ENCODE measurements at places on chromosomes 11 and 22.

GRCh38 chr11:10386361-10386760 lies 68.7 kb upstream of the AMPD3 start:
- DNase-seq = no peak

- no peak for DNase-seq
Observed at GRCh38 chr11:12853652-12854296, 155.3 kb upstream of the RASSF10 start.

DNA sequence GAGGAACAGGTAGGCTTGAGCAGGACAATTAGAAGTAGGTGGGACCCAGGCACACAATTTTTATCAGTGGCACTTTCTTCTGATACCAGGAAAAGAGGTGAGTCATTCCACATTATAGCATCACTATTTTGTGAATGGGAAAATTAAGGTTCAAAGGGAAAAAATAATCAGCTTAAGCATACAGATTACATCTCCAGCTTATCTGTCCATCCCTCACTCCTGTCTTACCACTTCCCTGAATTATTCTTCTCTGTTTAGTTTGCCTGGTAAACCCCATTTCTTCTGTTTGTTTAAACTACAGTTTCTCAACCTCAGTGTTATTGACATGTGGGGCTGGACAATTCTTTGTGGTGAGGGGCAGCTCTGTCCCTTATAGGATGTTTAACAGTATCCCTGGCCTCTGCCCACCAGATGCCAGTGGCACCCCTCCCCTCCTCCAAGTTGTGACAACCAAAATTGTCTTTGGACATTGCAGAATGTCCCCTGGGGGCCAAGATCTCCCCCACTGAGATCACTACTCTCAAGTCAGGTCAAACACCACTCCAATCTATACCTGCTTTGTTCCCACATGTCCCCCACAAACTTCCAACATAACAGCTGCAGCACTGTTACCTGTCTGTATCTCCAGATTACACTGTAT lies 8.5 kb upstream of the XBP1 start:
- no peak for DNase-seq

DNA sequence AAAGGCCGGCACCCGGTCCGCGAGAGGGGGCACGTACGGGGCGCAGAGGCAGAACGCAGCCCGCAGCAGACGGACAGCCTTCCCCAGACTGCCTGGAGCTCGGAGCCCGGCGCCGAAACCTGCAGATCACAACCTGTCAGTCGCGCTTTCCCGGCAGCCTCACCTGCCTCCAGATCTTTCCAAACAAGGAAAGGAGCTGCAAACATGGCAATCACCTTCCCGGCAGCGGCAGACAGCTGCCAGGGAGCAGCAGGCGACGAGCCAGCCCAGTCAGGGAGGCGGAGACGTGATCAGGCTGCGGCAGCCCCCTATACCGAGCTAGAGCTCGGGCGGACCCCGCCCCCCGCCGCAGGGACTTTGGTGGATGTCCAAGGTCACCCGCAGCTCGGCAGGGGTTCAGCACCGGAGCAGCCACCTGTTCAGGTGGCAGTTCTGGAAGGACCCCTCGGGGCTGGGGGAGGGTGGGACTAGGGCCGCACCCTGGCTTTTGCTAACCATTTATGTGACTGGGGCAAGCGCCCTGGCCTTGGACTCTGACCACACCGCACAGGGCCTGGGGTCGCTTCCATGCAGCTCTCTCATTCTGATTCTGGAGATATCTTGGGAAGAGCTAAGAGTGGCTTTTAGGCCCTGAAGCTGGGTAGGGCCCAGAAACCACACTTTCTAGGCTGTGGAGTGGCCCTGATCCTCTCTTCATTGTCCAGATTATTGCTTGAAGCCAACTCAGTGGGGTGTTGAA lies 143.8 kb downstream of the NECTIN1 start:
- no peak for DNase-seq

GRCh38 chr11:77207618-77208313 lies 79.7 kb downstream of the MYO7A start:
- DNase-seq = no peak

GRCh38 chr11:128061281-128061871 lies 526.0 kb downstream of the ETS1 start:
- DNase-seq = no peak

- DNase-seq = no peak
Observed at GRCh38 chr22:39474351-39475111, 17.7 kb downstream of the MGAT3 start.

DNA sequence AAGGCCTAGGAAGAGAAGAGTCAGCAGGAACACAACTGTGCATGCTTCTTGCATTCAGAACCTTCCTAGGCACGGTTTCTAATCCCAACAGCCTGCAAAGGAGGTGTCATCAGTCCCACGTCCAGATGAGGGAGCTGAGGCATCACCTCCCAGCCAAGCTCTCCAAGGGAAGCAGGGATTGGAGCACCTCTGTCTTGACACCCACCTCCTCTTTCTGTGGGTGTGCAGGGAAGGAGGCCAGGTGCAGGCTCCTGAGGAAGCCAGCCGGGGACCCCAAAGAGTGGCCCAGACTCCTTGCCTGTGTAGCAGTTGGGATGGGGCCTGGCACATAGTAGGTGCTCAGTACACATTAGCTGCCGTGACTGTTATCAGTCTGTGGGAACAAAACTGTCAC lies 2.0 kb downstream of the PNPLA5 start:
- peak; percentile 6 for DNase-seq

GRCh38 chr11:121478895-121479697 lies 26.3 kb upstream of the SORL1-AS1 start:
- no peak for DNase-seq

DNA sequence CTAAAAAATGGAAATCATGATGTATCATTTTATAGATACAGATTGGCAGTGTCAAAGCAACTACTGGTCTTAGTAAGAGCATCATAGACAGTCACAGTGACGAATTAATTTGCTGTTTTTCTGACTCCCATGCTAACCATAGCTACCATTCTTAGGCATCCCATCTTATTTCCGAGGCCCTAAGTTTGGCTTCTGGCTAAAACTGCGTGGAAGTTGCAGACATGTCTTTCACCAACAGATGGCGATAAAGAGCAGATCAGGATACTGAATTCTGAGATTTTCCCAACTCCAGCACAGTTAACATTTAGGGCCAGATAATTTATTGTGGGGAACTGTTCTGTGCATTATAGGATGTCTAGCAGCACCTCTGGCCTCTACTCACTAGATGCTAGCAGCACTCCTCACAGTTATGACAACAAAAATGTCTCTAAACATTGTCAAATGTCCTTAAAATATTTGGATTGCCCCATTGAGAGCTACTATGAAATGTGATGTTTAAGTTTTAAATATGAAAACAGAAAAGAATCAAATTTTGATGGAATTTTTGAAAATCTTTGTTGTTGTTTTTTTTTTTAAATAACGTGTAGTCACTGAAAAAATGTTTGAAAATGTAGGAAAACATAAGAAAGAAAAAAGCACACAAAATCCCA lies 16.3 kb downstream of the OR2AG2 start:
- DNase-seq = peak; percentile 49

DNA sequence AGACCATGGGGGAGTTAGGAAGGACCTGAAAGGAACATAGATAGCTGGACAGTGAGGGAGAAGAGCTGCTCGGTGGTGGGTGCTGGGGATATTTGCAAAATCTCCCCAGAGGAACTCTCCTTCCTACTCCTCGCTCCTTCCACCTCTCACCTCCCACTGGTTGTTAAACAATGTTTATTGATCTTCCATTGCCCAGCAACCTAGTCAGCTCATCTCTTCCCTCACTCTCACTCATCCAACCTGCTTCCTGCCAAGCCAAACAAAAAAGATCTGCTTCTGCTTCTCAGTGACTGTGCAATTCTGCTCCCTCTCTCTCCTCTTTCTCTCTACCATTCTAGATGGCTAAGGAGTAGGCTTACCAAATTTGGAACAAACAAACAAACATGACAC lies 115.0 kb downstream of the SLC1A2 start:
- DNase-seq = no peak

DNA sequence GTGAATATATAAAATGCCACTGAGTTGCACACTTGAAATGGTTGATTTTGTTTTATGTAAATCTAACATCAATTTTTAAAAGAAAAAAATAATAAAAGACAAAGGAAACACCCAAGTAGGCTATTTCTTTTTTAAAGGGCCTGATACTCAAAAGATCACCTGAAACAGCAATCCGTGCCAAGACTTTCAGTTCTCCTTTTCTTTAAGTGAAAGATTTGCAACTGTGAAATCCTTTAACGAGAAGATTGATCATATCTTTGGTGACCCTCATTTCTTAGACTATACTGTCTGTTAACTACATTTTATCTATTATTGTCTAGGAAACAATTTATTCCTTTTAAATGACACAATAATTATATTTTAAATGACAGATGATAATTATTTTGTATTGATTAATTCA lies 1841.5 kb downstream of the LRRC4C start:
- no peak for DNase-seq

DNA sequence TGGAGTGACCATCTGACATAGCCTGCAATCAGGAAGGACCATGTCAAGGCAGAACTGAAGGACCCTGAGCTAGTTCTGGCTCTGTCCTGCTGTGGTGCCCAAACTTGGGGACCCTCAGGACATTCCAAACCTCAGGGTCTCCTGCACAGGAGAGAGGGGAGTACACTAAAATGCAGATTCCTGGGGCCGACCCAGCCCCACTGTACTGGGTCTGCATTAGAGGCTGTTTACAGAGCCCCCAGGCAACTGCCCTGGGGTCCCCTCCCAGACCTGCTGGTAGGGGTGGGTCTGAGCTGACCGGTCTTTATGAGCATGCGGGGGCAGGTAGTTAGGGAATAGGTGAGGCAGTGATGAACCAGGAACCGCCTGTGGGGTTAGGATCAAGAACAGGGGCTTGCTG lies 6.8 kb downstream of the TRPM5 start:
- DNase-seq = no peak

- no peak for DNase-seq
Observed at GRCh38 chr11:107006076-107006833, 12.0 kb downstream of the GUCY1A2 start.

- no peak for DNase-seq
Observed at GRCh38 chr11:114185436-114185835, 110.8 kb upstream of the NNMT start.

DNA sequence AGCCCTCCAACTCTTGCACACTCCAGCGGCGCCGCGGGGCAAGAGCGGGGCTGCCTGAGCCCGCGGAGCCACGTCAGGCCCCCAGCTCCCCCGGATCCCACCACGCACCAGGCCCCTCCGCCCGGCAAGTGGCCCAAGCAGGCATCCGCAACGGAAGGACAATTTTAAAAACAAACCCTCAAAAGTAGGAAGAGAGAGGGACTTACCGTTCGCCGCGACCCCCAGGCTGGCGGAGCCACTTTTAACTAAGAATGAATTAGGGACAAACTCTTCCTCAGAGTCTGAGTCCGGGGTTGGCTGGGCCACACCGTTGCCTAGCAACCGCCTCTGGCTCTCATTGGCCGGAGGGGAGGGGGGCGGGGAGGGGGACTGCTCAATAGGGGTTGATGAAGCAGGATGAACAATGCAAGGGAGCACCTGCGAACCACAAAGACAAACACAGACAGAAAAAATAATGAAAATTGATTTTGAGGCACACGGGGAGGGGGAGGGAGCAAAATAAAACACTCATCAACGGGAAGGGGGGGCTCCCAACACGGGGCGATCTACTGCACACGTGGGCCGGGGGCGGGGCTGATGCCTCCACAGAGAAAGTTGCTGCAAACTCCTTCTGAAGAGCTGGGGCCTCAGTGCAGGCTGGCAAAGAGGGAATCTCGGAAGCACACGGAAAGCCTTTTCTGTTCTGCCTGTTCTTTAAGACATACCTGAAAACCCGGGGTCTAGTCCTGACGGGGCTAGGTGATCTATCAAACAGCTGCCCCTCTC lies 387.5 kb upstream of the NARS2 start:
- DNase-seq = peak; percentile 23

- DNase-seq = no peak
Observed at GRCh38 chr11:101726988-101727387, 143.2 kb upstream of the TRPC6 start.

GRCh38 chr11:117875382-117876058 lies 938 bp downstream of the FXYD6 start:
- peak; percentile 79 for DNase-seq

Data from G401 (cell line).